ENCODE measurements at places on chromosomes 5 and 9.
A peak's percentile ranks its signal among the peaks of the same experiment; 100 is the strongest.

- no peak for DNase-seq
- H3K4me1 ChIP-seq = no peaks in the 10 kb centered on the region
- H3K4me3 ChIP-seq = no peak overlapping the region
- peaks cover 43% of the 10 kb centered on the region for H3K36me3 ChIP-seq
Measured at GRCh38 chr9:100285601-100286000, 67.1 kb downstream of the TEX10 start.

GRCh38 chr9:91276513-91276912 is 85.2 kb downstream of the AUH start:
- no peak overlapping the region for H3K27ac ChIP-seq
- no peaks in the 10 kb centered on the region for H3K36me3 ChIP-seq
- DNase-seq = no peak
- no peaks in the 10 kb centered on the region for H3K4me1 ChIP-seq

DNA sequence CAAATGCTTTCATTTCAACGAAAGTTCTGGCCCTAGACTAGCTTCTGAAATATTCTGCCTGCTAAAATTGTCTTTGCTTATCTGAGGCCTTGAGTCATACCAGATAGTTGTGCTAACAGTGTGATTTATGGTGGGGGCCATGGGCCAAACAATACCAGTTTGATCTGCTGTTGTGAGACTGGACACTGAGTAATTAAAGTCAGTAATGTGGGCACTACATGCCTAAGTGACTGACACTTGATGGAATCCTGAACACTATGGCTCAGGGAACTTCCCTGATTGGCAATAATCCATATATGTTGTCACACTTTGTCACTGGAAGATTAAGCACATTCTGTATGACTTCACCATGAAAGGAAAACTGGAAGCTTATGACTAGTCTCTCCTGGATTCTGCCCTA is 127.6 kb upstream of the CYLC2 start:
- no peaks in the 10 kb centered on the region for H3K36me3 ChIP-seq
- no peaks in the 10 kb centered on the region for H3K4me1 ChIP-seq
- DNase-seq = no peak
- no peak overlapping the region for H3K27ac ChIP-seq
- no peak overlapping the region for H3K4me3 ChIP-seq

GRCh38 chr5:154646745-154647113 is 108.4 kb upstream of the LARP1 start:
- peaks cover 18% of the 10 kb centered on the region for H3K4me1 ChIP-seq
- H3K36me3 ChIP-seq = no peaks in the 10 kb centered on the region
- no peak overlapping the region for H3K27ac ChIP-seq
- DNase-seq = no peak
- H3K4me3 ChIP-seq = peak overlapping the region; percentile 11
- no peaks in the 10 kb centered on the region for H3K27me3 ChIP-seq

- H3K27me3 ChIP-seq = peaks cover 2% of the 10 kb centered on the region
- H3K4me1 ChIP-seq = peaks cover 19% of the 10 kb centered on the region
- no peak overlapping the region for H3K27ac ChIP-seq
- no peak overlapping the region for H3K4me3 ChIP-seq
Measured at GRCh38 chr5:1387059-1387755, 42.3 kb upstream of the CLPTM1L start.

DNA sequence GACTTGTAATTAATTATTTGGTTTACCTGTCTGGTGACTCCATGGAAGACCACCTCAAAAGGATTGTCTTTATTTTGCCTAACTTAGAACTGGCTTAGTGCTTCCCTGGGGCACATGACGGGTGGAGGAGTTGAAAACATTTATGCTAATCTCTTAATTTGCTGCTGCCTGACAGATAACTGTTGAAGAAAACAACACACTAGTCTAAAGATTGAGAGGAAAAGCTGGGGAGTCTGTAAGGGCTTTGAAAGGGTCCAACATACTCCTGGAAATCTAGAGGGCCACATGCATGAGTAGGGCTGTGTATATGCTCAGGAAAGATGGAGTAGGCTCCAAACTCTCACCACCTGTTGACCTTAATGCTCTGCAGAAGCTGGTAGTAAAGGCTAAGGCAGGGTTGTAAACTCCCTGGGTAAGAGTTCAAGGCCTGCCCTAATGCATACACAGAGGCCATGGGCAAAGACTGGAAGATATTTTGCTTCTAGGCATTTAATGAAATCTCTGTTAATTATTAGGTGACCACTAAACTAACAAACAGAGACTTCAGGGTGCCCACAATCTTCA is 40.7 kb downstream of the NR3C1 start:
- H3K27me3 ChIP-seq = no peaks in the 10 kb centered on the region
- no peak overlapping the region for H3K4me3 ChIP-seq
- no peaks in the 10 kb centered on the region for H3K36me3 ChIP-seq
- H3K27ac ChIP-seq = no peak overlapping the region

DNA sequence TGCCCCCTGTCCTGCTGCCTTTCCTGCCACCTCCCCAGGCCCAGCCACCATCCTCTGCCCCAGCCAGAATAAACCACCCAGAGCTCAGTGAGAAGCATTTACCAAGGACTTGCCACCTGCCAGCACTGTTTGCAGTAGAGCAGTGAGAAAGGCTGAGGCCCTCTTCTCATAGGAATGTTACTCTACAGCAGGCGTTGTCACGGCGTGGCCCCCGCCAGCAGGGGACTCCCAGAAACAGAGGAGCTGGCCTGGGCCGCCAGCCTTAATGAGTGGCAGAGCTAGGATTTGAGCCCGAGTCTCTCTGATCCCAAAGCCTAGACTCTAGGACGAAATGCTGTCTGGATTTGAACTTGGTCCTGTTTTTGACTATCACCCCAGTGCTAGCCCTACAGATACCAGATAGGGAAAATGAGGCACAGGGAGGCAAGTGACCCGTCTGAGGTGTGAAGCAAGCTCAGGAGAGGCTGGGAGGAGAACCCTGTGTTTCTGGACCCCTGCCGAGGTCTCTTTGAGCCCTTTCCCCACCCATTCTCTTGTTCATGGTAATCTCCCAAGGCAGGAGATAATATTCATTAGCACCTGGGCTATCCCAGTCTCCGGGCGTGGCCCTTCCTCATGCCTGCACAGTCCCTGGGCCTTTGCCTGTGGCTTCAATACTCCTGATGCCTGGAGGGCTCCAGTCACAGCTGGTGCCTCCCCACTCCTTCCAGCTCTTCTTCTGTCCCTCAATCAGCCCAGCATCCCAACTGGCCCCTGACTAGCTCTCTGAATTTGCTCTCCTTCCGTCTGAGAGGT is 30.7 kb downstream of the HRH2 start:
- H3K4me3 ChIP-seq = no peak overlapping the region
- no peaks in the 10 kb centered on the region for H3K4me1 ChIP-seq
- no peak for DNase-seq
- H3K36me3 ChIP-seq = no peaks in the 10 kb centered on the region
- H3K27me3 ChIP-seq = no peaks in the 10 kb centered on the region
- peak overlapping the region; percentile 40 for H3K27ac ChIP-seq

GRCh38 chr5:3121813-3122212 is 370.3 kb upstream of the IRX2 start:
- H3K27ac ChIP-seq = no peak overlapping the region
- H3K4me3 ChIP-seq = no peak overlapping the region
- DNase-seq = no peak
- H3K36me3 ChIP-seq = no peaks in the 10 kb centered on the region
- no peaks in the 10 kb centered on the region for H3K4me1 ChIP-seq
- H3K27me3 ChIP-seq = peaks cover 44% of the 10 kb centered on the region

DNA sequence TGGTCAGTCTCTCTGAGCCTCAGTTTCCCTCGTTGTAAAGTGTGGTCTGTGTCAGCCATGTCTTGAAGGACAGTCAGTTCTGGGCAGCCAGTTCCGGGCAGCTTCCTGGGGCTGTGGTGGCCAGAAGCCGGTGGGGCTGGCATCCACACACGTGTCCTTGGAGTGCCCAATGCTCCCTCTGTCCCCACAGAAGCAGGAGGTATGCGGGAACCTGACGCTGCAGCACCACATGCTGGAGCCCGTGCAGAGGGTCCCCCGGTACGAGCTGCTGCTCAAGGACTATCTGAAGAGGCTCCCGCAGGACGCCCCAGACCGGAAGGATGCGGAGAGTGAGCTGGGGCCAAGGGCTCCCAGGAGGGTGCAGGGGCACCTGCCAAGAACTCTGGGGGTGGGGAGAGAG is 48.4 kb upstream of the SUSD3 start:
- H3K27ac ChIP-seq = no peak overlapping the region
- no peak overlapping the region for H3K4me3 ChIP-seq
- no peaks in the 10 kb centered on the region for H3K27me3 ChIP-seq
- no peaks in the 10 kb centered on the region for H3K36me3 ChIP-seq
- no peaks in the 10 kb centered on the region for H3K4me1 ChIP-seq
- no peak for DNase-seq

DNA sequence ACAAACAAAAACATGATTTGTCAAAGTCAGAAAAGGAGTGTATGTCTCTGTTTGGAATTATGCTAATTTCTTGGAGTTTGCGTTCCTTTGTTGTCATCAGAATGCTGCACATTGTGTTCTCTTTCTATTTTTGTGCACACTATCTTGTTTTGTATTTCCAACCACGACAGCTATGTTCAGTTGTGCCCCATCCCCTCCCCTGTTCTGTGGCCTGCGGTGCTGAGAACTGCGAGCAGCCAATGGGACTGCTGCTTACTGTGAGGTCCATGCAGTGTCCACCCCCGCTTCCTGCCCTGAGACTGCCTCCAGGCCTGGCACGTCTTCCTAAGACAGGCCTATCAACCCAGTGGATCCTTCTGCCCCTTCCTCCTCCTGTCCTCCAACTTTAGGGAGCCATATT is 76.8 kb downstream of the PALM2AKAP2 start:
- H3K36me3 ChIP-seq = no peaks in the 10 kb centered on the region
- no peak overlapping the region for H3K4me3 ChIP-seq
- no peak overlapping the region for H3K27ac ChIP-seq
- no peaks in the 10 kb centered on the region for H3K4me1 ChIP-seq
- no peak for DNase-seq
- no peaks in the 10 kb centered on the region for H3K27me3 ChIP-seq

- H3K27me3 ChIP-seq = no peaks in the 10 kb centered on the region
- H3K4me1 ChIP-seq = peaks cover 21% of the 10 kb centered on the region
- H3K36me3 ChIP-seq = no peaks in the 10 kb centered on the region
- no peak overlapping the region for H3K4me3 ChIP-seq
- H3K27ac ChIP-seq = no peak overlapping the region
Measured at GRCh38 chr5:93717162-93717561, 24.2 kb downstream of the POU5F2 start.

DNA sequence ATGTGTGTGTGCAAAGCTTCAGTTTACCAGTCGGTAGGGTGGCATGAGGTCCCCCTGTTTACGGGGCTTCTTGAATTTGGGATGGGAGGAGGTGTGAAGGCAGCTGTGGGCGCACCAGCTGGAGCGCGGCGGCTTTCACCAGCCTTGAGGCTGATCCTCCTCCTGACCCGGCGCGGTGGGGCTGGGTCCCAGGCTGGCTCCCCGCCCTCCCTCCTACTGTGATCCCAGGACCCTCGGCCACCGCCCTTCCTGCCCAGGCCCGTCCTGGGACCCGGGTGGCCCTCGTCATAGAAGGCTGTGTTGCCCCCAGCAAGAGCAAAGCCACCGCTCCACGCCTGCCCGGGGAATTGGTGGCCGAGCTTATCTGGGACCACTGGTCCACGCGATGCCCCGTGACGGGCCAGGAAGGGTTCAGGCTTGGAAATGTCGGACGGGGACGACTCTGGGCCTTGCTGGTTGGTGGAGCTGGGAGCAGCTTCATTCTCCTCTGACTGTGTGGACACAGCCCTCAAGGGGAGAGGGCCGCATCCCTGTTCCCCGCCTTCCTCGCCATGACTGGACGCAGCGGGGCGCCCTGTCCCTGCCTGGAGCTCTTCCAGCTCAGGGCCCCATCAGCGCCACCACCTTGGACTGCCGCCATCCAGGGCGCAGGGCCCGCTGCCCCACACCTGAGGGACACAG is 271.1 kb upstream of the IRX1 start:
- no peaks in the 10 kb centered on the region for H3K4me1 ChIP-seq
- H3K36me3 ChIP-seq = no peaks in the 10 kb centered on the region

DNA sequence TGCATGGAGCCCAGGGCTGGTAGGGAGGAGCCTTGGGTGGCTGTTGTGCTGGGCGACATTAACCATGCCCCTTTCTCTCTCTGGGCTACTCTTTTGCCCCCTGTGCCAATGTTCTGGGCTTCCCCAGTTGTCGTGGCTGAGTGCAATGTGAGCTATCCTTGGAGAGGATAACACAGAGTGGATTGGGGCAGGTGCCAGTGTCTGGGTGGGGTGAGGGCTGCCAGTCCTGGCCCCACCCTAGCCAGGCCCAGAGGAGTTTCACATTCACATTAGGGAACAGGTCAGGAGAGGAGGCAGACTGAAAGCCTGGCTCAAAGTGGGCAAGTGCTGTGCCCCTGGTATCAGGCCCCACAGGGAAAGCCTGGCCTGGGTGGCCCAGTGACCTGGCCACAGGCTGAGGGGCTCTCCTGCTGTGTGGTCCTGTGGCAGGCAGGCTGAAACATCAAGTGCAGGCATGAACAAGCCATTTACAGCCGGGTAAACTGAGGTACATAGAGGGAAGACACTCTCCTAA is 7.5 kb upstream of the NDST1 start:
- H3K4me3 ChIP-seq = no peak overlapping the region
- no peaks in the 10 kb centered on the region for H3K27me3 ChIP-seq
- H3K36me3 ChIP-seq = no peaks in the 10 kb centered on the region

DNA sequence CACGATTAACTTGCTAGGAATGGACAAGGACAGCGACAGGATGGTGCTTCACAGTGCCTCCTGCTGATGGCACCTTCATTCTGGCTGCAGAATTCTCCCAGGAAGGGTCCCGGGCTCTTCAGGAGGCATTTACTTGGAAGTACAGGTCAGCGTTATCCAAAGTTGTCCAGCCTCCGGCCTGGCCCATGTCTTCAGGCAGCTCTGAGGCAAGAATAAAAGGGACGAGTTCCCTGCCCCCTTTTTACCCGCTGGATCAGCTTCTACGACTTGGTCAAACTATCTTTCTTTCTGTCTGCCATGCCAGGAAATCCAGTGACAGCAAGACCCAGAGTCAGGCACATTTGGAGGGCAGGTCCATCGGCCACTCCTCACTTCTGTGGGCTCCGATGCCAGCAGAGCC is 23.4 kb upstream of the GABBR2 start:
- H3K27ac ChIP-seq = no peak overlapping the region
- no peaks in the 10 kb centered on the region for H3K27me3 ChIP-seq
- no peak for DNase-seq
- H3K4me3 ChIP-seq = no peak overlapping the region

DNA sequence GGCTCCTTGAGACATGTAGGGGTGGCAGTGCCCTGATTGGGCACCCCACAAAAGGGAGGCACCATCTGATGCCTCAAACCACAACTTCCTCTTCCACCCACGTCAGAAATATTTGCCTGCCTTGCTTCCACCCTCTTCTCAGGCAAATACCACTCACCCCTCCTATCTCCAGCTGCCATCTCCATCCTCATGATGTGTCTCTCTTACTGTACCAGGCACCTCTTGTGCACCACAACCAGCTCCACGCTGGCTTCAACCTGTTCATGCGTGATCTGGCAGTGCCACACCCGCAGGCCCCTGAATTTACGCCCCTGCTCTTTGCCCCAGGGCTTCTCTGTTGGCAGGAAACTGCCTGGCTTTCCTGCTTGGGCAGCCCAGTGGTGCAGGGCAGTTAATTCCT is 87.8 kb upstream of the HSPA9 start:
- peaks cover 6% of the 10 kb centered on the region for H3K4me1 ChIP-seq
- no peaks in the 10 kb centered on the region for H3K36me3 ChIP-seq
- no peaks in the 10 kb centered on the region for H3K27me3 ChIP-seq
- no peak for DNase-seq
